NCI-H524 treated with DMSO at 0.1 percent for 48 hours (cell line): ENCODE measurements at places on chromosomes 13 and 19.

GRCh38 chr13:26561651-26562511, 4.4 kb downstream of the WASF3 start:
- no peak for DNase-seq

GRCh38 chr13:100491164-100491842, 97.3 kb downstream of the GGACT start:
- no peak for DNase-seq

GRCh38 chr19:38617764-38618589, at the start of gene MAP4K1:
Gene MAP4K1 (minus strand): TSS chr19:38617953. CDS start chr19:38617895, 58 bp downstream.
- DNase-seq = no peak

GRCh38 chr13:29065142-29065541, 245.0 kb downstream of the MTUS2 start:
- DNase-seq = no peak

DNA sequence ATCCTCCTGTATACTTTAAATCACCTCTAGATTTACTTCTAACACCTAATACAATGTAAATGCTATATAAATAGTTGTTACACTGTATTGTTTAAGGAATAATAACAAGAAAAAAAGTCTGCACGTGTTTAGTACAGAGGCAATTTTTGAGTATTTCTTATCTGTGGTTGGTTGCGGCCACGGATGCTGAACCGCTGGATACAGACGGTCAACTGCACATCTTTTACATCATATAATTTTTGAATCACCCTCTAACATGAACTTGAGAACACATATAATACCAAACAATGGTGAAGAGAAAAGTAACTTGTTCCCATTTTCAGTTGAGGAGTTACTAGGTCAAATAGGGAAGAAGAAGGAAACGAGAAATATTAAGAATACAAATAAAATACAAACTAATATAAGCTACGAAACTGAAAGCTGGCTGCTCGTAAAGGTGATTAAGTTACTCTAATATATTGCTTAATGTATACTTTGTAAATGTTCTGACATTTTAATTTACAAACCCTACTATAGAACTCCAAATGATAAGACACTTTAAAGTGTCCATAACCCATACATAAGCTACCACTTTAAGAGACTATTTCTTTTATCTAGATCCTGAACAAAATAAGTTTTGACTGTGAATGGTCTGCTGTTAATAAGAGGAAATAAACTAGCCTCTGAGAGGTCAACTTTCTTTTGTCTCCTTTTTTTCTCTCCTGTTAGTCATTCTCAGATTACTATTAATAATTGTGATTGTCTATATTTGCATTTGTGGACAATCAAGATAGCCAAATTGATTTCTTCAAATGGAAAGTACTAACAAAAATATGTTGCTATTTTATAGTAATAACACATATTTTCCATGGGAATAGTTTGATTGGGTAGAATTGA, 457.4 kb downstream of the DIAPH3 start:
- DNase-seq = no peak

- DNase-seq = no peak
These were observed at the start of gene ZNF677 for GRCh38 chr19:53254411-53255341. Gene ZNF677 (minus strand): TSS chr19:53254873. CDS start chr19:53251550, 3,323 bp downstream.

GRCh38 chr19:13761423-13761822, 2.9 kb upstream of the MRI1 start:
- no peak for DNase-seq

DNA sequence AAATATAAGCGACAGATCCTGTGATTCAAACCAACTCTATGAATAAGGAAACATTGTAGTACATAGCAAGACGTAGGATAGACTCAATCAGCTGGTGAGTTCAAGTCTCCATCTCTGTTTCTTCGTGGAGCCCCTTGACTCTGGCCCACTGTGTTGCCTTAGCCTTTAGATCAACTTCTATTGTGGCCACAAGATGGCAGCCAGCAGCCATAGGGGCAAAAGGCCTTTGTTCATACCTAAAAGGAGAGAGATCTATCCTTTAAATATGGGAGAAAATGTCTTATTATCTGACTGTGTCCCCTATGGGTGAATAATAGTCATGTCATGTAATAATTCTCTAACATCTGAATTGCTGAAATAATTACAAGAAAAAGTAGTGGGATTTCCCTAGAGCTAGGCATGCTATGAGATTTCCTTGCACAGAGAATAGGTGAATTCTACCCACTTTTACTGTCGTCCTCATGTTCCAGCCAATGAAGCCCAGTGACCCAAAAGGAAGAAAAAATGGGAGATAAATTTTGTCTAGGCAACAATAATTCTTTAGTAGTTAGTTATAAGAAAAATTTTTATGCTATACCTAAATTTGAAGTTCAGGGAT, 129.4 kb downstream of the PCDH20 start:
- DNase-seq = peak; percentile 26

- DNase-seq = no peak
These were observed 91.7 kb downstream of the SERP2 start for GRCh38 chr13:44465318-44465717.

- no peak for DNase-seq
These were observed at the start of gene B3GNT3 for GRCh38 chr19:17794731-17795494. Gene B3GNT3 (plus strand): TSS chr19:17795138. CDS start chr19:17807808, 12,670 bp downstream.

- DNase-seq = no peak
These were observed 241.0 kb downstream of the POSTN start for GRCh38 chr13:37357548-37357947.

DNA sequence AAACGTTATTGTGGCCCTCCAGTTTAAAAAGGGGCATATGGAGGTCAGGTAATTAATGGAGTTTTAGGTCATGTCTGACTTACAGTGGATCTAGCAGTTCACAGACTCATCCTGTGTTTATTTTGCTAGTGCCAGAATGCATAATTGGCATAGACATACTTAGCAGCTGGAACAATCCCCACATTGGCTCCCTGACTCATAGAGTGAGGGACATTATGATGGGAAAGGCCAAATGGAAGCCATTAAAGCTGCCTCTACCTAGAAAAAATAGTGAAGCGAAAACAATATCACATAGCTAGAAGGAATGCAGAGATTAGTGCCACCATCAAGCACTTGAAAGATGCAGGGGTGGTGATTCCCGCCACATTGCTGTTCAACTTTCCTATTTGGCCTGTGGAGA, 610.7 kb downstream of the SLITRK5 start:
- DNase-seq = no peak

GRCh38 chr13:53167561-53167960, 138.9 kb downstream of the OLFM4 start:
- peak; percentile 97 for DNase-seq

- DNase-seq = no peak
These were observed 75.6 kb upstream of the TSC22D1 start for GRCh38 chr13:44651724-44652123.

DNA sequence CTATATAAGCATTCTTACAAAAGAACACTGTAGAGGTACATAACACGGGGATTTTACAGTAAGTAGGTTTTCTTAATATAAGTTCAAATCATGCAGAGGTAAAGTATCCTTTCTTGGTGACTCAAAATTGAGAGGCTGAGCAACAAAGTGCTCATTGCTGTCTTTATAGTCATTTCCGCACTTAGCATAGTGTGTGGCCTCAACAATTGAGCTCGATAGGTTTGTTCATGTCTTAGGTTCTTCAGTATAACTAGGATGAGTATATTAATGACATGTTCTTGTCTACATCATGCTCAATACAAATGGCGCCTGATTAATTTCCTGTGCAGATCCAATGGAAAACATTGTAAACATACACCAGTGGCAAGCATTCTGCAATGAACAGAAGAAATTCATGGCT, 1.4 kb downstream of the WDFY2 start:
- DNase-seq = no peak

- DNase-seq = no peak
These were observed 20.4 kb downstream of the MLLT1 start for GRCh38 chr19:6259312-6259861.

DNA sequence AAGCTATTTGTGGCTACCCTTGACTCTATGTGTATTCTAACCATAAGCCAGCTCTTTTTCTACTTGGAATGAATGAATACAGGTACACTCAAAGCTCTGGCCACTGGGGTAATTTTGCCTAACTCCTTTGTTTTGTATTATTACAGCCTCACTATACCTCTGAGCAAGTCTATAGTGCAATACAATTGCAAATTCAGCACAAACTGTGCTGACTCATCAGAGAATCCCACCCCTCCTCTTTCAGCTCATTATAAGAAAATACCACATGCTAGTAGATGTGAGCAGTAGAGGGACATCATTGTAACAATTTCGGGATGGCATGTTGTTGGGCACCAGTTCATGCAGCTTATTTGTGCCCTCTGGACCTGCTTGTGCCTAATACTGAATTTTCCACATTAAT, 1382.2 kb downstream of the SLITRK5 start:
- no peak for DNase-seq

DNA sequence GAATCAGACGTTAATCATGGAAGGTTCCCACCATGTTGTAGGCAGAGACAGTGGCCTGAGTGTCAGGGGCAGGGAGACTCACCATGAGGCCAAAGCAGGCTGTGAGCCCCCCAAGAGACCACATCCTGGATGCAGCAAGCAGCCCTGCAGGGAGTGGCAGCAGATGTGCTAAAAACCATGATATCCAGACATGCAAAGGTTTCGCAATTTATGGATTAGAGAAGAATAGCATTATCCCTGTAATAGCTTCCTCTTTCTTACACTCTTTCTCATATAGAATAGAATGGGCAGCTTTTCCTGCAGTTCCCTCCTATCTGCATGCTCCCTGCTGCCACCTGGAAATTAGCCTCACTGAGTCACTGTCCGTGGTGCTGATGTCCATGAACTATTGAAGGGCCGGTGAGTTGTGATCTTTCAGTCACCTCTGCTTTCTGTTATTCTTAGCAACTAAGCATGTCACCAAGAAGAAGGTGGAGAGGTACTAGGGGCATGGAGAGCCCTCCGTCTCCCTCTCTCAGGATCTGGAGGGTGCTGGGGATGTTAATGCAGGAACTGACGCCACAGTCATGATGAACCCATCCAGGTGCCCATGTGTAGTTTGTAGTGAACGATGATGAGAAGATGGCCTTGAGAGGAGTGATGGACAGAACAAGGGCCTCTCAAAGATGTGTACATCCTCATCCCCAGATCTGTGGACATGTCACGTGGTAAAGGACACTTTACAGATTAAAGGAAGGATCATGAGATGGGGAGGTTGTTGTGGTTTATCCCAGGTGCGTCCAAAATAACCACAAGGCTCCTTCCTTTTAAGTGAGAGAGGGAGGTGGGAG, 9.9 kb downstream of the CEACAM4 start:
- no peak for DNase-seq

GRCh38 chr13:114167426-114167825, 11.6 kb upstream of the CFAP97D2 start:
- DNase-seq = no peak
